Midbrain (tissue), 1 donor: ENCODE measurements at places on chromosomes 3 and 15.

- DNase-seq, result no peak
These were observed 44.2 kb upstream of the KY start for GRCh38 chr3:134694946-134695543.

- DNase-seq, result no peak
These were observed 78.2 kb downstream of the FAIM start for GRCh38 chr3:138686771-138687221.

DNA sequence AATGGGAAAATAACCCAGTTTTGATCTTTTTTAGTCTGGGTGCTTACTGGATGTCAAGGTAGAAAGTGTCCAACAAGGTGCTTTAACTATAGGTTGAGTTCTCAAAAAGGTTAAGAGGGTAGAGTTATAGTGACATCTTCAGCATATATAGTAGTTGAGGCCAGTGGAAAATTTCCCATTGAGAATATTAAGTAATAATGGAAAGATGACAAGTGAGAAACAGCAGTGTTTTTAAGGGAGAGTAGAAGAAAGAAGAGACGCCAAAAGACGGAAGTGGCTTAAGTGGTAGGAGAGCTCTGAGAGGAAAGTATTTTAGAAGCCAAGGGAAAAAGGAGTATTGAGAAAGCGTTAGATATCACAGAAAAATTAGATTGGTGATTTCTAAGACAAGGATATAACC, 10.6 kb downstream of the SPRED1 start:
- DNase-seq, result no peak

- DNase-seq, result no peak
These were observed 132.9 kb upstream of the SLC6A11 start for GRCh38 chr3:10683106-10683505.

DNA sequence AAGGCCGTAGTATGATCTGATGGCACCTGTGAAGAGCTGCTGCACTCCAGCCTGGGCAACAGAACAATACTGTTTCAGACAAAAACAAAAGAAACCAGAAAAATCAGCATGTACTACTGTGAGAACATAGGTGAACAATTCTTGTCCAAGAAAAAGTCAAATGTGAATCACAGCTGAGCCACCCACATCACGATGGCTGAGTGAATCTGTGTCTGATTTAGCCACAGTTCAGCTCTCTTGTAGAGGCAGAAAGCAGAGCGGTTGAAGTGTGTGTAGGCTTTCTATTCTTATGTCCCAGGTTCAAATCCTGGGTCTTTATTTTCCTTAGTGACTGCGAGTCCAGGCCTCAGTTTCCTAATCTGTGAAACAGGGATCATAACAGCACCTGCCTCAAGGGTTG, 4.4 kb upstream of the FURIN start:
- no peak for DNase-seq

GRCh38 chr3:141657516-141657915, 80.6 kb upstream of the RNF7 start:
- DNase-seq, result no peak

GRCh38 chr3:55497250-55497649, 10.1 kb upstream of the WNT5A start:
- no peak for DNase-seq

GRCh38 chr3:67515778-67516177, 138.6 kb downstream of the SUCLG2 start:
- DNase-seq, result no peak

GRCh38 chr3:12743583-12743982, 15.5 kb downstream of the TMEM40 start:
- DNase-seq, result no peak

- no peak for DNase-seq
These were observed 7.5 kb downstream of the SOX2 start for GRCh38 chr3:181718987-181719911.

- DNase-seq, result no peak
These were observed 89.7 kb downstream of the TP63 start for GRCh38 chr3:189720736-189721417.

DNA sequence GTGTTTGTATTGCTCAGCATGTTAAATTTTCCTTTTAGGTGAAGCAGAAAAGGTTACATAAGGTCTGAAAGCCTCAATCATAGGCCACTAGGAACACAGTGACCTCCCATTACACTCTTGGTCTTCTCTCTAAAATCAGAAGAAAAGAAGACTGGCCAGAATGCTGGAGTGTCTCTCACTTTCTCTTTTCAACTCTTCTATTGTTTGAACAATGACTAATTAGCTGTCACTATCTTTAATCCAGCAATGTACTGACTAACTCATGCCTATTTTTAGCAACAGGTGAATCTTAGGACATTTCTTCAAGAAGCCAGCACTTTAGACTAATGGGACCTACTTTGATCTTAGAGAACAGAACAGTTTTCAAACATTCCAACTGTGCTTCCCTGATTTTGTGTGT, 142.8 kb downstream of the TGFBR2 start:
- DNase-seq, result no peak

DNA sequence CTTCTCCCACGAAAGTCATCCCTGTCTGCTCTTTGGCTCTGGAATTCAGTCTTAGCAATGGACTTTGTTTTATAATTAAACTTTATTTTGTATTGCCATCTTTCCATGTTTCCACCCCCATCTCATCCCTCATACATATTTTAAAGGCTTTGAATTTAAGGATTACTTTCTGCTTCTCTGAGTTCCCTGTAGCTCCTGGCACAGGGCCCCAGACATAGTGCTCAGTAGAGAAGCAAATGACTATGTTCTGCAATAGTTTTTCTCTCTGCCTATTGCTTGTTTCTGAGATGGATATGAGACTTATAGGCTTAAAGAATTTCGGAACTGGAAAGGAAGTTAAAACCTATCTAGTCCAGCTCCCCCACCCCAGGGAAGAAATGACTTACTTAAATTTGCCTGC, 197.0 kb downstream of the LPP start:
- DNase-seq, result no peak

- no peak for DNase-seq
These were observed 1178.8 kb downstream of the ZPLD1 start for GRCh38 chr3:103613397-103614156.

DNA sequence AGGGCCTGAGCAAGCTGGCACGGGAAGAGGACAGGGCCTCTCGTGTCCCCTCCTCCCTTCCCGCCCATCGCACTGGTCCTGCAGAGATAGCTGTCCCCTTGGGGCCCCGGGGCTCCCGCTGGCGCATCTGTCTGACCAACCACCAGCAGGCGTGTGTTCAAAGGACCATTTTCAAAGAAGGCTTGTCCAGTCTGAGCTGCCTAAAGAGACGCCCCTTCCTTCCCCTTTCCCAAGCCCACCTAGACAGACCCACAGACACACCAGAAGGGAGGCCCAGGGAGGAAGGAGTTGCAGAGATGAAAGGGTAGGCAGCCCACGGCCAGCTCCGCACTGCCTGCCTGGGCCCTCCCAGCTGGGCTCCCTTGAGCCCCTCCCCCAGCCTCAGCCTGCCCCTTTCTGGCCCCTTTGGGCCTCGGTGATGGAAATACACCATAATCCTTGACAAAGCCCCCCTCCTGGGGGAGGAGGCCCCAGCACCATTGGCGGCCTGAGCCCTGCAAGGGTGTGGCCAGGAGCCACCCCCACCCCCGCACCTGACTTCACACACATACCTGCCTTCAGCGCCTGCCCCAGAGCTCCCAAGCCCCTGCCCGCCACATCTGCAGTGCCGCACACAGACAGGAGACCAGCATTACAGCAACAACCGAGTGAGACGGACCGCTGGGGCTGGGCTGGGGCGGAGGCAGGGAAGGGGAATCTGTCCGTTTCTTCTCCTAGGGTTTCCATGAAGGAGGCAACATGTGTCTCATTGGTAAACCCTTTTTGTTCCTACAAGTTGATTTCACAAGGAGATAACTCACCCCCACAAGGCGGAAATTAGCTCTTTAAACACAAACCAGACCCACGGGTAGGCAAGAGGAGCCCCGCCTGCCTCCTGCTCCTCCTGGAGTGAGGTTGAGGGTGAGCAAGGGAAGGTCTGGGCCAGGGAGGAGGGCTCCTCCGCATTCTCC, at the start of gene STRA6:
Gene STRA6, minus strand, starts transcription at position 336 of the 950 bp plus-strand sequence. CDS start 520 bp downstream, outside the sequence.
- no peak for DNase-seq

DNA sequence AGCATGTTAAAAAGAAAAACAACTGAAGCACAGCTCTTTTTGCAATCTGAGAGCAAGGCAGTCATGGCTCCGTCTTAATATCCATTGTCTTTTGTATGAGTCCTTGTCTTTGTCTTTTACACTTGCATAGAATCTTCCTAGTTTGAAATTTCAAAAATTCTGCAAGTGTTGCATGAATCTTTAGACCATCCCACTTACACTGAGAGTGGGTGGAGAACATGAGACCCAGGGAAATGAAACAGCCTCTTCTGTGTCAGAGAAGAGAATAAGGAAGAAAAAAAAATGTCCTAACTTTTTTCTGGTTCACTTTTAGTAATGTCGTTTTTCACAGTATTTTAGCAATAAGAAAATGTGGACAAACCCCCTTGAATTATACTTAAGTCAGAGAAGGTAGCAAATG, 12.1 kb upstream of the DCLK3 start:
- no peak for DNase-seq

- DNase-seq, result no peak
These were observed 3.7 kb downstream of the TRANK1 start for GRCh38 chr3:36941162-36941561.

DNA sequence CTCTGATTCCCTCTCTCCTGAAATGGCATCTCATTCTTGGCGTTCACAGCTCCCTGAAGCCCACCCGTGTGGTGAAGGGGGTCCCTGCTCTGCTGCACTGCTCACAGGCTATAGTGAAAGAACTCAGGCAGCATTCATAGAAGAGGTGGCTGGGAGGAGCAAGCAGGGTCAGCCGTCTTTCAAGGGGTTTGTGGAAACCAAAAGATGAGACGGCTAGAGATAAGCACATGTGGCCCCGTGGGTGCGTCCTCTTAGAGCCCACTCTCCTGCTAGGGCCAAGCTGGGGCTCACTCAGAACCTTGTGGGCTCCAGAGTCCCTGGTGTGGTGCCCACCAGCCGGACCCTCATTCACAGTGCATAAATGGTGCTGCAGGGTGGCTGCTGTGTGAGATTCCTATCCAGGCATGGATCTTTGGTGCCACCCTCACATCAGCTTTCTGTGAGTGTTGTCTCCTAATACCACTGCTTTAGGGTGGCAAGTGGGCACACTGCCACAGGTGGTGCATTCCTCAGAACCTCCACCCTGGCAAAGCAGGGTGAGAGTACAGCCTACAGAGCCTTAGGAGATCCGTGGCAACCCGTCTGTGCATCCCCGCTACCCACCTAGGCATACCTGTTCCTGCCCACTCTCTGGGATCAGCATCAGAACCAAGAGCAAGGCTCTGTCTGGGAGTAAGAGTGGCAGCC, 11.2 kb upstream of the SEMA4B start:
- no peak for DNase-seq

DNA sequence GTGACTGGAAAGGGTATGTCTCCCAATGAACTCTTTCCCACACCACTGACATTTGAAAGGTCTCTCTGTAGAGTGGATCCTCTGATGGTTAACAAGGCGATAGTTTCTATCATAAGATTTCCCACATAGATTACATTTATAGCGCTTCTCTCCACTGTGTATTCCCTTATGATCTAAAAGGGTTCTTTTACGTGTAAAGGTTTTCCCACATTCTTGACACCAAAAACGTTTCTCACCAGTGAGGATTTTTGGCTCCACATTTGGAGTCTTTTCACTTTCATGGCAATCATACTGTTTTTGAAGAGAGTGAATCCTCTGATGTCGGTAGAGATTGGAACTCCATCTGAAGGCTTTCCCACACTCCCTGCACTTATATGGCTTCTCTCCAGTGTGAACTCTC, 30.5 kb downstream of the ZNF445 start:
- no peak for DNase-seq

DNA sequence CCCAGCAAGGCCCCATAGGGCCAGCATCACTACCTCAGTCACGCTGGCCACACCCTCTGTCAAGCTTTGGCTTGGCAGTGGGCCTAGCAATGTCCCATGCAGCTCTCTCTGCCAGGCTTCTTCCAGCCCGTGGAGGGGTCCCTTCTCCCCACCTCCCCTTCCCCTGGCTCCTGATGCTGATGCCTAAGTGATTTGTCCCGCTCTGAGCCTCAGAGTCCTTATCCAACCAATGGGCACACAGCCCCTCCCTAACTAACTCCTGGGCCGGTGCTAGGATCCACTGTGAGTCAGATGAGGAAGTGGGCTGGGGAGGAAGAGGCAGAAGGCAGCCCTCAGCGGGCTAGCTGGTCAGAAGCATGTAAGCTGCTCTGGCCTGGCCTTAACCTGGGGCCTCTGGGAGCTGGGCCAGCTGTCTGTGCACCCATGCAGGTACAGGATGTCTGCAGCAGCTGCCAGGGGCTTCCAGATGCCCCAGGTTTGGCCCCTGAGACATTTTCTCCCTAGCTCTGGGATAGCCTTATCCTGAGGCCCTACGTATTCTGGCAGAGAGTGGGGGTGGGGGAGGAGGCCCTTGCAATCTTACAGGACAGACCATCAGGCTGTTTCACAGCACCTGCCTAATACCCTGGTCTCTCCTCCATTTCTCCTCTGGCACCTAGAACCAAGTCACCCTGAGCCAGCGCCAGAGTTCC, 740 bp upstream of the ZBTB47 start:
- peak; percentile 41 for DNase-seq

DNA sequence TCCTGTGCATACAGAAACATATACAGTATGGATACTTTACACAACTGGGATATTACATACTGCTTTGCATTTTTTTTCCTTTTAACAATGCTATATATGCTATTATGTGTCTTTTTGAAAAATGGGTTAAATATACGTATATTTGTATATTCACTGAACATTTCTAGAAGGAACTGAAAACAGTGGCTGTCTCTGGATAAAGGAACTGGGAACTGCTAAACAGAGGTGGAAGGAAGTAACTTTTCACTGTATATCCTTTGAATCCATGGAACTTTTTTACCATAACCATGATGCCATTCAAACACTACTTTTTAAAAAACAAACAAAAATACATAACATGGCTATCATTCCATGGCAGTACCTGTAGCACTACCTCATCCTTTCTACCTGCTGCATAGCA, 1.8 kb downstream of the MTFMT start:
- DNase-seq, result no peak

- no peak for DNase-seq
These were observed 42.6 kb downstream of the CCR4 start for GRCh38 chr3:32994045-32994444.

DNA sequence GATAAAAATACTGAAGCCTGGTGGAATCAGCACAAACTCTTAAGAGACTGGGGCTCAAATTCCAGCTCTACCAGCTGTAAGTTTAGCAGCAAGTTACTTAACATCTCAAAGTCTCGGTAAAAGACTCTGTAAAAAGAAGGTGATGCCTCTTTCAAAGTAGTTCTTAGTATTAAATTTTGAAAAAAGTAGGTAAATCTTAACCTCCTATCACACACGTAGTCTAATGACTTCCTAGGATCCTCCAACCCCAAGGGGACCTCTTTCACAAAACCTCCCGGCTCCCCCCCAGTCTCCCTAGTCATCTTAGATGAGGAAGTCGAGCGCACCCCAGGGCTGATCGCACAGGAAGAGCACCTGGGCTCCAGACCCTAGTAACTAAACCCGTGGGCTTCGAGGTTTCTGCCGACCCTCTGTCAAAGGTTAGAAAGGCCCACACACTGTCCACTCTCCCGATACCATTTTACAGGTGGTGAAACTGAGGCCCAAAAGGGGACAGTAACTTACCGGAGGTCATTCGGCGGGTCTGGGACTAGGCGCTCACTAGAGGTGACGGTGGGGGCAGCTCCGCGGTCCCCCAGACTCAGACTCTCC, 427 bp downstream of the MBD4 start:
- peak; percentile 18 for DNase-seq

GRCh38 chr3:64016941-64017620, 6.2 kb downstream of the PSMD6 start:
- no peak for DNase-seq
